Posterior cingulate gyrus (tissue), 11 donors: ENCODE measurements at places on chromosomes 7 and 10.

- DNase-seq, result no peak
These were observed 225.7 kb downstream of the BAMBI start for GRCh38 chr10:28903063-28903462.

GRCh38 chr7:114916261-114916892 lies 5.5 kb upstream of the MDFIC start:
- no peak for DNase-seq

DNA sequence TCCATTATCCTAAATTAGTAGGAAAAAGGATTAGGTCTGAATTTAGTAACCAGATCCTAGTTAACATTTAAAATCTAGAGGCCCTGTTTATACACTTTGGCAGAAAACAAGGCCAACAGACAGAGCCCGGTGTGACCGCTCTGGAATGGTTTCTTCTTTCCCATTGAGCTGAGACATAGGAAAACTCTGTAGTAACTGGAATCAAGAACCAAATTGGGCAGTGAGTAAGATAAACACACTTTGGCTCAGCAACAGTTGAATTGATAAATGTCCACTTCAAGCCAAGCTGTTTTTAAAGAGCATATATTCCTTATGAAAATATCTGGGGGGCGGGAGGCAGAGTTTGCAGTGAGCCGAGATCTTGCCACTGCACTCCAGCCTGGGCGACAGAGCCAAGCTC lies 343.7 kb upstream of the SEMA3A start:
- DNase-seq, result no peak

DNA sequence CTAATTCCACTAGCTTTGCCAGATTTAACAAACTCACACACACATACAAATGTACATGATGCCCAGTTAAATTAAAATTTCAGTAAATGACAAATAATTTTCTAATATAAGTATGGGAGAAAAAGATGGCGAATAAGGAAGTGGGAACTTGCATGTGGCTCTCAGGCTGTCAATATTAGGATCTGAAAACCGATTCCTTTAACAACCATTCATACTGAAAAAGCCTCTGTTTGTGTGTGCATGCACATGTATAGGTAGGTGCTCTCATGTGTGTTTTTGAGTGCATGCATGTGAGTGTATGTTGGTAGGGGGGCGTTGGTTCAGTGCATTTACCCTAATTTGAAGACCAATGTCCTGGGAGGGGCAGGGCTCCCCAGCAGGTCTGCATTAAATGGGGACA lies 125.3 kb downstream of the HTR7 start:
- DNase-seq, result no peak

- DNase-seq, result no peak
These were observed 21.4 kb downstream of the C10orf120 start for GRCh38 chr10:122678266-122678665.

GRCh38 chr7:105021352-105021751 lies 7.3 kb downstream of the KMT2E start:
- DNase-seq, result no peak

GRCh38 chr7:155734445-155734809 lies 77.8 kb downstream of the SHH start:
- DNase-seq, result no peak

DNA sequence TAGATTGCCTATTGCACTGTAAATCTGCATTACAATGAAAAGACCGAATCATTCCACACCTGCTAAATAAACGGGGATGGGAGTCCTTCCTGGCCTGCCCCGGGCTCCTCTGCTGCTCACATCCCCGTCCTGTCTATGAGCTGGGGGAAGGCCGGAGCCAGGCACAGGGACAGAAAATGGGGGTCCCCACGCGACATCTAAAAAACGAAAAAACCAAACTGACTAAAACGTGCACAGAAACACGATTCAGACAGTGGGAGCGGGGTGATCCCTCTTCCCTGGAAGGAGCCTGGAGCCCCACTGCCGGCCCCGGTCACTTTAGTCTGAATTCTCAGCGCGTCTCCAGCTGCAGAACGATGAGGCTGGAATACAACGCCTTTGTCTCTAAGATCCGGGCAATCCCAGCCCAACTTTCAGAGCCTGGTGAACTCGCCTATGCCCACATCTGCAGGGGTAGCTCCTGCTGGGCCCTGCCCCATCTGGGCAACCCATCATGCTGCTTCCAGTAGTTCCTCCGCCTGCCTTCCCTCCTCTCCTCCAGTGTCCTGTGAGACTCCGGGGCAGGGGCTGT lies 78.0 kb downstream of the ADARB2 start:
- DNase-seq, result no peak

DNA sequence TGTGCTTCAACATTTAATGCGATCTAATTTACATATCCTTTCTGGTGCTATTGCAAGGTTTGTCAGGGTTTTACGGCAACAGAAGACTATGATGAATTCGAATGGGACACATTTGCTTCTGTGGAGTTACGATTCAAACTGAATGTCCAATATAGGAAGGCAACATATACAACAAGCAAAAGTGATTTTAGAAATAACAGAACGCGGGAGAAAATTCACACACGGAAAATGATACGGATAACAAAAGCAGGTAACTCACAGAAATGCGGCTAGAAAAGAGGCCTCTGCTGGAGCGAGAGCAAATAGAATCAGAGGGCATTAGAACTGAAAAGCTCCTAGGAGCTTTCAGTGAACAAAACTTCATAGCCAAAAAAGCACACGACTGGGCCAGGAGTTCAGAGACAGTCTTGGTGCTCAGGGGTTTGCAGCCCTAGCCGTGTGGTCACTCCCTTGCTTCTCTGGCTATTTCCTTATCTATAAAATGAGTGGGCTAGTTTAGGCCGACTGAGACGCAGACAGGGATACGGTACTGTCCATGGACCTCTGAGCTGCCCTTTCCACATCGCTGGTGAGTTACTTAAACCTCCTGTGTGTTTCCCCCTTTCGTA lies 557 bp upstream of the TAX1BP1 start:
- DNase-seq, result no peak

- DNase-seq, result no peak
These were observed 24.5 kb downstream of the STEAP1 start for GRCh38 chr7:90178679-90179278.

DNA sequence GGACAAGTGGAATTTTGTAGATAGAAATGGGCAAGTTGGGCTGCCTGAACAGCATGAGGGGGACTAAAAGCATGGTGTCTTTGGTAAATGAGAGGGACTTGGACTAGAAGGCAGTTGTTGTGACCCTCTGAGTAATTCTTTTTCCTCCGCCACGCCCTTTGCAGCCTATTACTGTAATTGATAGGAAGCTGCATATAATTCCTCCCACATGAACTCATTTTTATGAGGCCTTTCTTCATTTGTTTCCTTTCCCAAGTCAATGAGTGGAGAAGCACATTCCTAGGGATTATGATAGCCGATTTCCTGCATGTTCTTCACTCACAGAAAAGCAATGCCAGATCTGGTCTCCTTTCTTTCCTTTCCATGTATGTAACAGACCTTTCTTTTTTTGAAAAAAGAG lies 27.7 kb downstream of the ZSCAN25 start:
- no peak for DNase-seq

DNA sequence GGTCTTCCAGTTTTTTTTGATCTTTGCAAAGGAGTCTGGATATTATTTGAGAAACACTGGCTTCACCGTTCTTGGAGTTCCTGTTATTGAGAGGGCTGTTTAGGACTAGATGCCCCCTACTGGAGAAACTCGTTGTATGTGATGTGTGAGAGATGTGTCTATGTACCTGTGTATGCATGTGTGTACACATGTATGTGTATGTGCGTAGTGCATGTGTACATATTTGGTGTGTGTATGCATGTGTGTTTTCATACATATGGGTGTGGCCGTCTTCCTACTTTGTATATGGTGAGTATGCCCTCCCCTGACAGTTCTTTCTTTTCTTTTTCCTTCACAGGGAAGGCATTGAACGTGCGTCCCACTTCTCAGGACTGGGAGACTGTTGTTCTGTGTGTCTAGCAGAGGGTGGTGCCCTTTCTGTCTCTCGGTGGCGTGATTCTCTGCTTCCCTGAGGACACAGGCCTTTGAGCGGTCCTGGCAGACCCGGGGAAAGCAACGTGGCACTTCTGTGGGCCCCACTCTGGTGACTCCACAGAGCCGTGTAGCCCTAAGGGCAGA lies 3.0 kb upstream of the CALHM3 start:
- no peak for DNase-seq

DNA sequence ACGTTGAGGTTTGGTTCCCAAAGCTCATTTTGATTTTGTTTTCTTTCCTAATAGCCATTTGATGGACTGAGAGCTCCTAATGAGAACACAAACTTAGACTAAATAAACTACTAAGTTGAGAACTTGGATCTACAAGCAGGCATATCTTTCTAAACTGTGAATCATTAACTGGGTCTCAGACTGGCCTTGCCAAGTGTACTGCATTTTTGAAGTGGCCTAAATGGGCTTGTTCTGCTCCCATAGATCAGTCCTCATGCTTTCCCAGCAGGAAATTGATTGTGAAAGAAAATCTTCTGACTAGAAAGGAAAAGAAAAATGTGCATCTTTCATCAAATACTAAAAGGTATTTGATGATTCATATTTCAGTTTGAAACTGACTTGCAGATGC lies 46.7 kb upstream of the RBM33 start:
- DNase-seq, result no peak

DNA sequence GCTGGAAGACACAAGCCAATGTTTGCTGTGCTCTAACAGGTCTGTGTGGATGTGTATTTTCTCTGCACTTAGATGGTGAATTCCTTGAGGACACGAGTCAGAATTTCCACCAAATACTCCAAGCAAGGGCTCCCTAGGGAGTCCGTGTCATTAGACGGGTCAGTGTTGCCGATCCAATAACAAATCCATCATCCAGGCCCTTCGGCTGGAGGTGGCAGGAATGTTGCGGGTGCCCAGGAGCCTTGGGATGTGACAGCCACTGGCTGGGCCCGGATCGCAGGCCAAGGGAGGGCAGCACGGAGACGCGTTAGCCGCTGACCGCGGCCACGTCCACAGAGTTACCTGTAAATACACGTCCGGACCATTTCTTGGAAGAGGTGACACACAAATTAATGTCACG lies 186.8 kb downstream of the WDR37 start:
- no peak for DNase-seq

DNA sequence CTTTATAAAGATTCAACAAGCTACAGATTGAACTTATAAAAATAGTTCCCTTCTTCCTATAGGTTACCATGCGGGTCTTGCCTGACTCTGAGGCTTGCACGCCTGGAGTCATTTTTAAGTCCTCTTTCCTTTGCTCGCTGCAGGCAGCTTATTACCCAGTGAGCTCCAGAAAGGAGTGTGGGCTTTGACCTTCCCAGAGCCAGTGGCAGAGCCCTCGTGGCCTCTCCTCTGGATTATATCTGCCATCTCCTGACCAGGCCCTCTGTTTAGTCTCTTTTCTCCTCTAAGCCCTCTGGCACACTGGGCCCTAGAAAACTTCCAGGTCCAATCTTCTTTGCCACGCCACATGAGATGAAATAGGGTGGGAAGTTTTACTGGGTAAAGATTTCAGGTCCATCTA lies 39.9 kb upstream of the EZH2 start:
- no peak for DNase-seq

DNA sequence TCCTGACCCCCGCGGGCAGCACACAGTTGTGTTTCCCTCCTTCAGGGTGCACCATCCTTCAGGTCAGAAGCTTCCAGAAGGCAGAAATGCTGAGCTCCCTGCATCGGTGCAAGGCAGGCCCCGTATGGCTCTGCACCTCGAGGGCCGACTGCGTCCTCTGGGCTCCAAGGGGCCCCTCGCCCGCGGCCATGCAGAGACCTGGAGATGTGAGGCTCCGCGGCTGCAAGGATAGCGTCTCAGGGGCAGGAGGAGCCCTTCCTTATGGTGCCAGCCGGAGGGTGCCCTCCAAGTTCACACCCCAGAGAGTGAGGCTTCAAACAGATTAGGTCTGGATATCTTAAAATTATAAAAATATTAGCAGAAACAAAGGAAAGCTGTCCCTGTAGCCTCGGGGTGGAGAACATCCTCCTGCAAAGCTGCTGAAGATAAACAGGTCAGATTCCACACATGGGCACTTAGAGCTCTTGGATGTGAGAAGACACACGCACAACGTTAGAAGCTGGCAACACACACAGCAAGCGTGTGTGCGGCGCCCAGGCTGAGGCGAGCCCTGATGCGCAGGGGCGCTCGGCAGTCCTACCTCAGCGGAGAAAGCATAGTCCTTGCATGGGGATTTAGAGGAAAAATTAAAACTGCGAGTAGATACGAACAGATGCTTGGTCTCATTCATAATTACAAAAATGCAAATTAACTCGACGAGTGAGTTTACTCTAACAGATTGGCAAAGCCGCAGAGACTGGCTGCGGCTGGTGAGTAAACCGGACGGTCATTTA lies 20.4 kb downstream of the KNDC1 start:
- DNase-seq, result no peak

GRCh38 chr7:70951271-70951962 lies 180.5 kb upstream of the GALNT17 start:
- DNase-seq, result no peak

DNA sequence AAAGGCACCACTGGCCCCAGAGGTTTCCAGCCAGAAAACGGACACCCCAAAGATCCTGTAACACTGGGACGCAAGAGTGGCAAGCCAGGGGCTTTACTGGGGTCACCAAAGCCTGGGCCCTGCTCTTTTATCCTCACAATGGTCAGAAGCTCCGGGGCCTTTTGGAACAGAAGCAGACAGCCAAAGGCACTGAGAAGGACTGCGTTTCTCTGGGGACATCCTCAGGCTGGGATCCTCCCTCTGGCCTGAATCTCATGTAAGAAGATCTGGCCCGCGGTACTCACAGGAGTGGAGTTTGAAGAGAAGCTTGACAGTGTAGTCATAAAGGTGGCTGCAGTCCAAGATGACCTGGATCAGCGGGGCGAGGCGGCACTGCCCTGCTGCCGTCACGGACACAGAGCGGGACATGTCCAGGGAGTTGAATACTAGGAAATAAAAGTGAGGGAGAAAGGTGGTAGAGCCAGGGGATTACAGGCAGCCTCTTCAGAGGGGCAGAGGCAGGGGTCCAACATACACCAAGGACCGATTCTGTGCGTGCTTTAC lies 81.4 kb downstream of the SPDYE5 start:
- no peak for DNase-seq

DNA sequence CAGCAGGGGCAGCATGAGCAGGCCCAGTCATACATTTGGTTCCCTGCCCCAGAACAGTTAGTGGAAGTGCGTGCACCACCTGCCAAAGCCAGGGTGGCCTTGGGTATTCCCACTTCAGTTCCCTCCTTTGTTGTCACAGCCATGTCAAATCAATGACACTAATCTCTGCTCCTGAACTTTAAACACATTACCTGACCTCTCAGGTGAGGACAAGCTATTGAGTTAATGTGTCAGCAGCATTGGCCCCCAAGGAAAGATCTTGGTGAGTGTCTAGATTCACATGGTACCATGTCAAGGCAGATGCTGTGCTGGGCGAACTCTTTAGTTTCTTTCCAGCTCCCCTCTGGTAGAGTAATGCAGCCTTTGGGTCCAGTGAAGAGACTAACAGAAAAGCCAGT lies 2.1 kb downstream of the CYP3A5 start:
- no peak for DNase-seq

- no peak for DNase-seq
These were observed 117.7 kb upstream of the TMEM106B start for GRCh38 chr7:12093365-12093764.
